Stimulated activated CD8-positive, alpha-beta memory T cell treated with anti-CD3 and anti-CD28 coated beads, Interleukin-12 subunit alpha, Interleukin-12 subunit beta, amount 100 ng/mL, for 1 hour (primary cell): ENCODE measurements at places on chromosomes 7 and 10.

GRCh38 chr7:10401793-10402192, 571.9 kb upstream of the PHF14 start:
- no peak for DNase-seq

DNA sequence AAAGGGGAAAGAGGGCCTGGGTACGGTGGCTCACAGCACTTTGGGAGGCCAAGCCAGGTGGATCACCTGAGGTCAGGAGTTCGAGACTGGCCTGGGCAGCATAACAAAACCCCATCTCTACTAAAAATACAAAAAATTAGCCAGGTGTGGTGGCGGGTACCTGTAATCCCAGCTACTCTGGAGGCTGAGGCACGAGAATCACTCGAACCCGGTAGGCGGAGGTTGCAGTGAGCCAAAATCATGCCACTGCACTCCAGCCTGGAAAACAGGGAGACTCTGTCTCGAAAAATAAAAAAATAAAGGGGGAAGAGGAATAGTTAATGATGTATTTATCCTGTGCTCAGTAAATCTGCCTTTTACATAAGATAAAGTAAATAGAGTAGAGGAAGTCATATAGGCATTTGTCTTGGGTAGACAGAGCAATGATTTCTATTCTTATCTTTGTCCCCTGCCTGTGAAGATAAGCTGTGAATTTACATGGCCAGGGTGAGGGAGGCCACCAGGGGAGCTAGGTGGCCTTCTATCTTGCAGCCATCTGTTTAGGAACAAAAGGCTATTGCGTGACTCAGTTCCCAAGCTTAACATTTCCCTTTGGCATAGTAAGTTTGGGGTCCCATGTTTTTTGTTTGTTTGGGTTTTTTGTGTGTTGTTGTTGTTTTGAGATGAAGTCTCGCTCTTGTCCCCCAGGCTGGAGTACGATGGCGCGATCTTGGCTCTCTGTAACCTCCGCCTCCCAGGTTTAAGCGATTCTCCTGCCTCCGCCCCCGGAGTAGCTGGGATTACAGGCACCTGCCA, 73.2 kb upstream of the GTF2I start:
- no peak for DNase-seq

- no peak for DNase-seq
Observed at GRCh38 chr7:123680580-123680979, 24.9 kb downstream of the LMOD2 start.

DNA sequence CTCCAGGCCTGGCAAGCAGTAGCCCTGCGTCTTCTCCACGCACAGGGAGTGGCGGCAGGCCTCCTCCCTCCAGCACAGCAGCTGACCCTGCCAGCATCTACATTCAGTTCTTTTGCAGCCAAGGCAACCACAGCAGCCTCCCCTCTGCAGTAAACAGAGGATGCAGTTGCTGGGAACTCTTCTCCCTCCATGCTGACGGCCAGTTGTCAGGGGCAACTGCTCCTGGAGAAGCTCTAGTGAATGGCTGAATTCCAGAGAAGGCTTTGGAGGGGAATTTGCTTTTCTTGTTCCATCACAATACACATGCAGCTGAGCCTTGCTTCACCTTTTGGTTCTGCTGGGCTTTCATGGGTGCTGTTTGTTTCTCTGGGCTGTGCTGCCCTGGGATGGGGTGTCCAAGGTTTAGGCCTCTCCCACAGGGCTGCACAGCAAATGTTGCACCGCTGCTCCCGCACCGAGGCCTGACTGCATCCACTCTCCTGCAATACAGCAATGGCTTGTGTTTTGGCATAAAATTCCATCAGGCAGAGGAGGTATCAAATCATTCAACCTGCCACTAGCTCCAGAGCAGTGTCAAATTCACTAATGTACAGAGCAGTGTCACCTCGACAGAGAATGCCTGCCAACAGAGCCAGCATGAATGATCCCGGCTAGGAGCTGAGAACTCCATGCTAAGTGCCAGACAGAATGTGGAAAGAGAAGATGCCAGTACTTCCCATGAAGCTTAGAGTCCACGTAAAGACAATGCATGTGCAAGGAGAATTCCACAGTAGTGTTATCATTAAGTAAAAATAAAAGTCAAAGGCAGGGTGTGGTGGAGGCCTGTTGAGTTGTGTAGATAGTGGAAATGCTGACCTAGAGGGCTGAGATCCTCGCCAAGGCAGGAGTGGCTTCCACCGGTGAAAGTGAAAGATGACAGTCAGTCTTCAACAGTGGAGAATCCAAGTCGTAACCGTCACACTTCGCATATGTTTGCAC, 399.6 kb downstream of the DPP6 start:
- DNase-seq = no peak

GRCh38 chr7:5703572-5704533, 77.6 kb downstream of the RNF216 start:
- DNase-seq = no peak

DNA sequence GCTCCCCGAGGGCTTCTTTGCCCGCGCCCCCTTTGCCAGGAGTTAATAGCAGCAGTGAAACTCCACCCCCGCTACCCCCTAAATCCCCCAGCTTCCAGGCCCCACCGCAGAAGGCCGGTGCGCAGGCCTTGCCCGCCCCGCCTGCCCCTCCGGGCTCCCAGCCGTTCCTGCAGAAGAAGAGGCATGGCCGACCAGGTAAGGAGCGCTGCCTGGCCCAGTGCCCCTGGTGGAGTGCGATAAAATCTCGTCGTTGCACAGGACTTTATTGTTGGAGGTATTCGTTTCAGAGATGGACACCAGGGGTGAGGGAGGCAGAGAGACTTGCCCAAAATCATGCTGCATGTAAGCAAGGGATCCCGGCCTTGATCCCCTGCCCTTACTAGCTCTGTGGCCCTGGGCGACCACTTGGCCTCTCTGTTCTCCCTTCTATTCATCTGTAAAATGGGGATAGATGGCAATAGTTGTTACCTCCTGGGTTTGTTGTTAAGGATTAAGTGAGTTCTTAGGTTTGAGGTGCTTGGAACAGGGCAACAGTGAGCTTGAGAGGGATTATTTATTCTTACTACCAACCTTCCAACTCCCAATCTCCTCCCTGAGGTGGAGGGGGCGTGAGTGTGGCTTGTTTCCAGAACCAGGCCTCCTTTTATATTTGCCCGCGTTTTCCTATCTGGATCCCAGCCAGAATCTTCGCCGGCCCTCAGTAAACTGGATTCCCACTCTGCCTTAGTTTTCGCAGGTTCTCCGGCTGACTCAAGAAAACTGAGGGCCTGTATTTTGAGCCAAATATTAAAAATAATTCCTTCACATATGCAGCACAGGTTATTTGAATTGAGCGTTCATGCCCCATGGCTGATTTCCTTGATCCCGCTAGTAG, 78.3 kb downstream of the WIPF3 start:
- DNase-seq = no peak

DNA sequence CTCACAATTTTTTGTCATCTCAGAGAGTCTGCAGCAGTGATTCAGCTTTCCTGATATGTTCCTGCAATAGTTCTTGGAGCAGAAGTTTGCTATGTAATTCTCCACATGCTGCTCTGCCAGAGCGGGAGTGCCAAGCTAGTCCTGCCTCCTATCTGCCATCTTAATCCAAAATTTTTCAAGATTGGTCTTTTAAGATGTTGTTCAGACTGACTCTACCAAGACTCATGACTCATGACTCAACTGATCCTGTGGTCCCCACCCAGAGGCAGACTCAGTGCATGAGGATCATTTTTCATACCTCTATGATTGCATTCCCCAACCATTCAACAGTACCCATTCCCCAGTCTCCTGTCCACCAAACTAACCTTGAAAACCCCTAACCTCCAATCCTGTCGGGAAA, 470.8 kb downstream of the INHBA start:
- DNase-seq = no peak

DNA sequence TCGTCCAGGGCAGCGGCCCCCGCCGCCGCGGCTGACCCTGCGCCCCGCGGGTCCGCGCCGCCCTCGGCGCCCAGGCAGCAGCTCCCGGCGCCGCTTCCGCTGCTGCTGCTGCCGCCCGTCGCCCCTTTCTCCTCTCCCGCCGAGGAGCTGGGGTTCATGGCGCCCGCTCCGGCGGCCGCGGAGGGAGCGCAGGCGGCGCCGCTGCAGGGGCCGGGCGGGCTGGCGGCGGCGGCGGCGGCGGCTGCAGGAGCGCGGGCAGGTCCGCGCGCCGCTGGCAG, 286 bp downstream of the DGKI start:
- no peak for DNase-seq

DNA sequence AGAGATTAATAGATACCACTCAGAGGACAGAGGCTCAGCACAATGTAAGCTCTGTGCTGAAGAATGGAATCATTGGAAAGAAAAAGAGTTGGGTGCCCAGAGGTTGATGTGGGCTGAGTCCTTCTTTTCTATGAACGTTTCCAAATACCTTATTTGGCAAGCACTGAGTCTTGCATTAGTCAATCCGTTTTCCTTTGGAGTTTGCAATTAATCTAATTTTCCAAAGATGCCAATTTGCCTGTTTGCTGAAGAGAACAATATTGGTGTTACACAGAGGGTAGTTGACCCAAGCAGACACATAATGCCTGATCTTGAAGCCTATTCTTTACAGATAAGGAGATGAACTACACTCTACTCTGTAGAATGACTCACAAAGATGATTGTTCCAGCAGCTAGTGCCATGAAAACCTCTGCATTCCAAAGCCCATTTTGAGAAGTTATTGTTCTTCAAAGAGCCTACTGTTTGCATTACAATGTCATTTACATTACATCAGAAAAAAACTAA, 55.4 kb upstream of the MET start:
- DNase-seq = no peak

- no peak for DNase-seq
Observed at GRCh38 chr7:135755351-135755753, 6.7 kb upstream of the FAM180A start.

DNA sequence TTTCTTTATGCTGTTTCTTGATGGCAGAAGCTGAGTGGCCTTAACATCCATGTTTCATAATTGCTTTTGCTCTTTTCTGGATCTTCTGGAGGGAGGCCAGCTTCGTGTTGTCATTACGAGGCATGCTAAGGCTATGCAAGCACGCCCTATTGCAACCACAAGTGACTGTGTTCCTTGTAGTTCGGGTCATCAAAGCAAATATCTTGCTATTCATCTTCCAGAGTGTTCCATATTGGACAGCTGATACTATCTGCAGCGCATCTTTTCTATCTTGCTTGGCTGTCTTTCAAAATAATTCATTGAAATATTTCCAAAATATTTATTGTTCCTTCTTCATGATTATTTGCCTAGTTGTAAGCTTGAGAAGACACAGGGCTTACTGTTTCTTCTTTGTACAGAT, 5.0 kb downstream of the EPHB6 start:
- DNase-seq = no peak

GRCh38 chr7:75536491-75536890, 44.4 kb downstream of the SPDYE5 start:
- DNase-seq = no peak

DNA sequence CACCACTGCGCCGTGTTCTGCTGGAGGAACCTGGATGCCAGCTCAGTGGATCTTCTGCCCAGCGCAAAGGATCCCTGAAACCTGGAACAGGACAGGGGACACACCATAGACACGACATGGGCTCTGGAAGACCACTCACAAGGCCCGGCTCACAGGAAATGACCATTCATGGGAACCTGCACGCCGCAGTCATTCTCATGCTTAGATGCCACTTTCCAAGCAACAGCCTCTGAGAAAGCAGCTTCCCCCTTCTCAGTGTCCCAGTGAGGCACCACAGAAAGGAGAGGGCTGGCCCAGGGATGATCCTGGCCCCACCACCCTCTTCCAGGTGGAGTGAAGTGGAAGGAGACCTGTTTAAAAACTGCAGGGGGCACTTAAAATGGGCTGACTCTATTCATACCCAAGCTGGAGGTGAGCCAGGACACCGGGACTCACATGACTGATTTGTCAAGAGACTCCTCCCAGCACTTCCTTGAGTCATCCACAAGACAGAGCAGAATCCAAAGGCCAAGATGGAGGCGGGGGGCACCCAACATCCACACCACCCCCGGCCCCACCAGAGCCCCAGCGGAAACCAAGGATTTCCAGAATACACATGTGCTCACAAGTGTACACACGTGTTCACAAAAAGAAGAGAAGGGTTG, 11.2 kb downstream of the CTBP2 start:
- DNase-seq = no peak

DNA sequence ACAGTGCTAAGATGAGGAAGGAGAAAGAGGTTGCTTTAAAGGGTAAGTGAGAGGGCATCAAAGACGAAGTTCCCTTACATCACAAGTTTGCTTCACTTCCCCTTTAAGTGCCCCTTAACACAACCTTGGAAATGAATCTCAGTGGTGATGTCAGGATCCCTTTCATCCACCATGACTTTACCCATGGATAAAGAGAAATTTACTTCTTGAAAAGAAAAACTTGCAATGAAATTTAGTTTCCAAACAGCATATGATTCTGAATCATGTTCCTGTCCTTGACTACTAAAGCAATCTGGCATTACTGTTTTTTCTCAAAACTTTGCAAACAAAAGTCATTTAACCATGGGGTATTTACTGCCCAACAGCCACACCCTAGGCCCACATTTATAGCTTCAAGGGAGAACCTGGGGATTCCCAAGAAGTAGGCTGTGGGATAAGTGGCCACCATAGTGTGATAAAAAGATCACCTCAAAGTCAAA, 135.9 kb downstream of the ITGB8 start:
- no peak for DNase-seq

GRCh38 chr10:71380841-71381240, 15.9 kb upstream of the CDH23 start:
- DNase-seq = no peak

DNA sequence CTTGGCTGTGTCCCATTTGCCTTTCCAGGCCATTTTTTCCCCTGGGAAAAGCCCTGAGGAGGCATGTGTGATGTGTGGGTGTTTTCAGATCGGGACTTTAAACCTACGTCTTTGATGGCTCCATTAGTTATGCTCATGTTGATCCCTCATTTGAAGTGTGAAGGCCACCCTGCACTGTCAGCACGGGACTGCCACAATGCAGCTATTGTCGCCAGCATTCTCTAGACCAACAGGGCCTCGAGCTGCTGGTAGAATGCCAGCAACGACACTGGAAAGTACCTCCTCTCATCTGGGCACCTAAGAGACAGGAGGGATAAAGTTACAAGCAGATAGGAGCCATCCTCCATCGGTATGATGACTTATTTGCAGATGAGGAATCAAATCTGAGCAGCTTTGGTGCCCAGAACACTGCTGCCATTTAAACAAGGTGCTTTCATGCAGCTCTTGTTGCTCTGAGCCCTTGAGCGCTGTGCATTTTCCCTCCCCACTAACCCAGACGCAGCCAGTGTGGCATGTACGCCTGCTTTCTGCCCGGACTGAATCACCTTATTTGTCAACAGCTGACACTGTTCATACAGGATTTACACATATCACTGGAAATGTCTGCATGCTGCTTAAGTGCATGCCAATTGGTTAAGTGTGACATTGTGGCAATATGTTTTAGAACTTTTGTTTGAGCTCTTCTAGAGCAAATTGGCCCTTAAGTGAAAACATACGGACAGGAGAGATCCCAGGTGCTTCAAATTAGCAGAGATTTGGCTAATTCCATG, 175.0 kb upstream of the PITRM1 start:
- DNase-seq = no peak

GRCh38 chr10:92541583-92541982, 32.3 kb downstream of the IDE start:
- DNase-seq = no peak

GRCh38 chr7:119167431-119167830, 942.9 kb downstream of the ANKRD7 start:
- no peak for DNase-seq

- no peak for DNase-seq
Observed at GRCh38 chr10:48678041-48678440, 6.6 kb upstream of the WDFY4 start.

- no peak for DNase-seq
Observed at GRCh38 chr10:101041252-101041761, 10.3 kb downstream of the SFXN3 start.
